ENCODE measurements at places on chromosomes 6 and 20.

DNA sequence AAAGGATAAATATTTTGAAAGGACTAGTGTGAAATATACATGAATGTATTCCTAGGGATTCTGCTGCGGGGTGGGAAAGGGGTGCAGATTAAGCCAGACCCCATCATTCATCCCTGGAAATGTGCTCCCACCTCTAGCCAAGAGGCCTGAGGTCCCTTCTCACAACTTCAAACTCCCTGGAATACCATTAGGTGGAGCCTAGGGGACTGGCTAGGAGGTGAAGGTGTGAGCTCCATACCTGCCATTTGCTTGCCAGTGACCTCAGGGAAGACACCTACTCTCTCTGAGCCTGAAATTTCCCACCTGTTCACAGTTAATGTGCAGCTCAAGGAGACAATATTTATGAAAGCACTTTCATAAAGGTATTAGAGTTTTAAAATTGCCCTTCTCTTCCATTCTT, 4.7 kb upstream of the CCN2 start:
- DNase-seq: no peak

- no peak for DNase-seq
Observed at GRCh38 chr20:37226889-37227288, 34.7 kb downstream of the GHRH start.

DNA sequence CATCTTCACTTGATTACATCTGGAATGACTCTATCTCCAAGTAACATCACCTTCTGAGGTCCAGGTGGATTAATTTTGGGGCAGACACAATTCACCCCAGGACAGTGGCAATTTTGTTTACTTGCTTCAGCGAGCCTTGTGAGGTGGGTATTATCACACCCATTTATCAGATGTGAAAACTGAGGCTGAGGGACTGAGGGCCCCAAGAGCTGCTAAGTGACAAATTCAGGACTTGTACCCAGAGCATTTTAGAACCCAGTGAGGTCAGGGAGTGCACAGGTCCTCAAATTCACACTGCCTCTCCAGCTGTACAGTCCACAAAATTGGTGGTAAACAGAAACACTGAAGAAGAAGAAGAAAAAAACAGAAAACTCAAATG, 125.2 kb upstream of the PMEPA1 start:
- no peak for DNase-seq

DNA sequence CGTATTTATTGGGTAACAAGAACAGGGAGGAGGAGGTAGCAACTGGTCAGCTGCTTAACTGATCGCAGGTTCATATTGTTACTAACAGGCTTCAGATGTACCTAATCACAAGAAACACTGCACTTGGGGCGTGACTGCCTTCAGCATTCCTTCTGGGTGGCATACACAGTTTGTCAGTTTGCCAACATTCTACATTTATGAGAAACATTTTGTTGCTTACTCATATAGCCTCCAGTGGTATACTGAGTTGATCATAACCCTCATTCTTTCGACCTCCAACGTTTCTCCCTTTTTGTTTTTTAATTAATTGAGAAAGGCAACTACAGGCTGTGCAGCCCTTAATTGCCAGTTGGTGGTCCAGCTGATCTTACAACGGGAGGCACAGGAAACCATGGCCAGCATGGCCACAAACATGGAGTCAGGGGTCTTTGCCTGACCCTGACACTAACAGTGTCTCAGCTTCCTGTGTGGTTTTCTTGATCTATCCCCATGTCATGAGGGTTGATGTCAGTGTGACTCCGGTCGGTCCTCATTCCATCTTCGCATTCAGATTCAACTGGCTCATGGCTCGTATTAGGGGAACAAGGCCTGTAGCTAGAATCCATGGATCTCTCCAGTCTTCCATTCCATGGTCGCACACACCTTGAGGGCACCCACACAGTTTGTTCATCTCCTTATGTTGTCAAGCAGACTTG, 9.4 kb downstream of the EPB41L2 start:
- DNase-seq: no peak

DNA sequence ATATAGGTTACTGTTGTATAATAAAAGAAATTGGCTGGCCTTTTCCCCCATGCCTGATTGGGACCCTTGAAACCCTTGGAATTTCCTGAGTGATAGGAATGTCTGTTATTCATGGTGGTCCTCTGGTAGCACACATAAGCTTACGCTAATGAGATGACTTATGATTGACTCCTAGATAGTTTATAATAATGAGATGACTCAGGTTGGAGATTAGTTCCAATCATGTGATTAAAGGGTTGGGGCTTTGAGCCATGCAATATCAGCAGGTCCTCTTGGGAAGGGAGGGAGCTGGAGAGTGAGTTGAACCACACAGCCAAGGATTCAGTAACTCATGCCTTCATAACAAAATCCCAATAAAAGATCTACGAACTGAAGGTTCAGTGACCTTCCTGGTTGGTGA, 407.6 kb upstream of the MANEA start:
- no peak for DNase-seq

- peak; percentile 96 for DNase-seq
Observed at GRCh38 chr6:127177030-127177922, 58.8 kb downstream of the RSPO3 start.

DNA sequence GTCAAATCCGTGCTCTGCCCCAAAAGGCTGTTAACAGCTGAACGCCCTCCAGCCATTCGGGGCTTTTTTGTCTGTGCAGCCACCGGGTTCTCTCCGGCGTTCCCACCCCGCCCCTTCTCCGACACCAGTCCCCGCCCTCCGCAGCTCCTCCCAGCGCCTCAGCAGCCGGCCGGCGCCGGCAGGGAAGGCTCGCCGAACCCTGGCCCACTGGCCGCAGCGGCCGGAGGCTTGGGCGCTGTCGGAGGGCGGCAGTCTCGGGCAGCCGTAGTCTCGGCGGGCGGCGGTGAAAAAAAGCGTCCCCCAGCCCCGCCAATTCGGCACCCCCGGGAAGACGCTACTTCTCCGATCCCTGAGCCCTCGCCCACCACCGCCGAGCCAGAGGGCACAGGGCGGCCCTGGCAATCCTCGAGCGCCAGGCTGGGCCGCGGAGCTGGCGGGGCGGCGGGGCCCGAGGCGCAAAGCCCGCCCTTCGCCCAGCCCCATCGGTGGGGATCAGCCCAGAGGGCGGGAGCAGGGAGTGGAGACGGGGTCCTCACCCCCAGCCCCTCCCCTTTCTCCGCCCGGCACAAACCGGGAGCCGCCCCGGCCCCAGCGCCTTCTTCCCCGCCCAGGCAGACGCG, at the start of gene SESN1:
TSS of gene SESN1 (minus strand) at position 431 of the 620 bp plus-strand sequence. CDS start 773 bp downstream, outside the sequence.
- peak; percentile 99 for DNase-seq

DNA sequence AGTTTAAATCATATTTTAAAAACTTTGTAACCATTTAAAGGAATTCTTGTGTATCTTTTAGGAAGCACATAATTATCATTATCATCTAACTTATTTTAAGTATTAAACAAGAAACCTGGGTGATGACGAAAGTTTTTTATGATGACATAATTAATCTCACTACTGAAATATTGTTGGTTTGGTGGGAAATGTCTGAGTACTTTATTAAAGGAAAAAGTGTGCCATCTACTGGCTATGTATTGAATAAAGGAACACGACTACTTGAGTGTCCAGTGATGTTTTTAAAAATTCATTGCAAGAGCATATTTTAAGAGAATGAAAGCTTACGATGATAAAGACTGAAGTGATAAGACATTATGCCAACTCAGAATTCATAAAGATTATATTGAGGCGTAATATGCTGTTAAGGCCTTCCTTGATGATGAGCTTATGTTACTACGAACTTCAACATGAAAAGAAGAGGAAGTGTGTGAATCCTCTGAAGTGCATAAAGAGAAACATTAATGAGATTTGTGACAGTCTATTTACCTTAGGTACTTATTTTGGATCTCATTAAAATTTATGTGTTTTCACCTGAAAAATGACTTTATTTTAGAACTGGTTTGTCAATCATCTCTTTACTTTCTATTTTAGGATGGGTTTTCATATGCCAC, 12.0 kb upstream of the TRMT11 start:
- DNase-seq: peak; percentile 74

- peak; percentile 51 for DNase-seq
Observed at GRCh38 chr6:143363299-143363698, 87.2 kb downstream of the ADAT2 start.

GRCh38 chr6:2216794-2217383, 28.5 kb downstream of the GMDS start:
- no peak for DNase-seq

DNA sequence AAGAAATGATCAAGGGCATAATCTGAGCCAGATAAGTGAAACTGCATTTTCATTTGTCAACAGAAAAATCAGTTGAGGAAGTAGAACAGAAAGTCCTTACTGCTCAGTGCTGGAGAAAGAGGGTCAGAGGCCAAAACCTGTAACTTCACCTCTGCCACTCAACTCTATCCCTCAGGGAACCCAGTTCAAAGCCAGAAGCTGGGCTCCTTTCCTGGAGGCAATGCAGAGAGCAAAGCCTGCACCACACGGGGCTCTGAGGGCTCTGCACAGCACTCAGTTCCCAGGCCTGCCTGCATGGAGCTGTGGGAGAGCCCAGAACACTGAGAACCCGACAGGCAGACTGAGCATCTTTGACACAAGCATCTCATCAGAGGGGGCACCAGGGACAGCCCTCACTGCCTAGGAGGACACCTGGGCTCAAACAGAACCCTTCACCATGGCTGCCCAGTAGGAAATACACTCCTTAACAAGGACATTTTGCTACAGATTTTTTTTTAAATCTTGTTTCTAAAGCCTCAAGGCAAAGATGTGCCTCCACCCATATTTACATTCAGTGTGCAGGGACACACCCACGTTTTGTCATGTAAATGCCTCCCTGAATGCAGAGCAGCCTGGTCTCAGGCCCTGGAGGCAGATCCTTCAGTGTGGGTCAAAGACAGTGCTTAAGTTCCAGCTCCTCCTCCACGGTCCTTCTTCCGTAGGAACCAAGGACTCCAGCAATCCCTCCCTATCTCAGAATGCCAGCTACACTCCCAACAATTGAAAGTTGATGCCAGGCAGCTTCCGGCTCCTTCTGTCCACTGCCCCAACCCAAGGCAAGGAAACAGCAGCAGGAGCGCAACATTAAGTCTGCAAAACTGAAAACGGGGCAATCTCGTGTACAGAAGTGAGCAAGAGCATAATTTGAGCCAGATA, 6.6 kb downstream of the RNASET2 start:
- no peak for DNase-seq

- DNase-seq: no peak
Observed at GRCh38 chr20:61387954-61388348, 135.9 kb downstream of the CDH4 start.

- DNase-seq: no peak
Observed at GRCh38 chr6:35719404-35719829, 17.4 kb upstream of the ARMC12 start.

- DNase-seq: no peak
Observed at GRCh38 chr6:36109092-36109491, 21.2 kb upstream of the MAPK13 start.

GRCh38 chr20:38098952-38099351, 65.4 kb downstream of the RPRD1B start:
- DNase-seq: no peak

- no peak for DNase-seq
Observed at GRCh38 chr6:14848019-14848418, 397.9 kb upstream of the JARID2 start.

GRCh38 chr6:101069191-101069795, 188.2 kb upstream of the ASCC3 start:
- DNase-seq: peak; percentile 22

DNA sequence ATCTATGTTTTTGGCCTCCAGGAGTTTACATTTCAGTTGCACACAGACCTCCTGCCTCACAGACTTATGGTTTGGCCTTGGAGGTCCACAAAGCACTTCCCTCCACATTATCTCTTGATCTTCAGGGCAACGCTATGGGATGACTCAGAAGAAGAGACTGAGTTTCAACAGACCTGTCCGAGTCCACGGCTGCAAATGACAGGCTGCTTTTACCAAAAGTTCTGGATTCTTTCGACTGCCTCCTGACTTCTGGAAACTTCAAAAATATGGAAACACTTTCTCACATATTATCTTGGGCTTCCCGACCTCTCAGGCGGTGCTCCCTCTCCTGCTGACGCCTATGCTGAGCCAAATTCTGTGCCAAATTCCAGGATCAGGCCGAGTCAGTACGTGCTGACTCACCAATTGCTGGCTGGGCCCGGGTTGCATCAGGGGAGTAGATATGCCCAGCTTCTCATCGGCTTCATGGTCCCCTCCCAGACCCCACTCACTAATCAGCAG, 190.2 kb downstream of the BMP7 start:
- peak; percentile 77 for DNase-seq

DNA sequence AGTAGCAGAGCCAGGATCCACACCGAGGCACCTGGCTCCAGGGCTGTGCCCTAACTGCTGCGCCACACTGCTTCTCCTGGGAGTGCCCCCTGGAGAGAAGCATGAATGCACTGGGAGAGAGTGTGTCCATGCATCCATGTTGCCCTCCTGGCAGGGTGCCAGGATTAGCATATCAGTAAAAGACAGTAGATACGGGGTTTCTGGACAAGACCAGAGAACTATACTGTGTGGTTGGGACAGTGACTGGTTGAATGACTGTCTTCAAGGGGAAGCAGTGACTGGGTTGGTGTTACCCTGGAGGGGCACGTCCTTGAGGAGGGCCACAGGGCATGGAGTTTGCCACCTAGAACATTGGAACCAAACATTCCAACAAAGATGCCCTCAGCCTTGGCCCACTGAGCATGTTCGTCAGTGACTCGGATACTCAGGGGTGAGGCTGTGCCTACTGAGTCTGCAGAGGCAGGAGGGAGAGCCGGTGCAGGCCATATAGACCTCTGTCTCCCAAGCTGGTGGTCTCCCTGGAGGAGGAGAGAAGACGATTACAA, 288.8 kb downstream of the CDC5L start:
- DNase-seq: no peak

DNA sequence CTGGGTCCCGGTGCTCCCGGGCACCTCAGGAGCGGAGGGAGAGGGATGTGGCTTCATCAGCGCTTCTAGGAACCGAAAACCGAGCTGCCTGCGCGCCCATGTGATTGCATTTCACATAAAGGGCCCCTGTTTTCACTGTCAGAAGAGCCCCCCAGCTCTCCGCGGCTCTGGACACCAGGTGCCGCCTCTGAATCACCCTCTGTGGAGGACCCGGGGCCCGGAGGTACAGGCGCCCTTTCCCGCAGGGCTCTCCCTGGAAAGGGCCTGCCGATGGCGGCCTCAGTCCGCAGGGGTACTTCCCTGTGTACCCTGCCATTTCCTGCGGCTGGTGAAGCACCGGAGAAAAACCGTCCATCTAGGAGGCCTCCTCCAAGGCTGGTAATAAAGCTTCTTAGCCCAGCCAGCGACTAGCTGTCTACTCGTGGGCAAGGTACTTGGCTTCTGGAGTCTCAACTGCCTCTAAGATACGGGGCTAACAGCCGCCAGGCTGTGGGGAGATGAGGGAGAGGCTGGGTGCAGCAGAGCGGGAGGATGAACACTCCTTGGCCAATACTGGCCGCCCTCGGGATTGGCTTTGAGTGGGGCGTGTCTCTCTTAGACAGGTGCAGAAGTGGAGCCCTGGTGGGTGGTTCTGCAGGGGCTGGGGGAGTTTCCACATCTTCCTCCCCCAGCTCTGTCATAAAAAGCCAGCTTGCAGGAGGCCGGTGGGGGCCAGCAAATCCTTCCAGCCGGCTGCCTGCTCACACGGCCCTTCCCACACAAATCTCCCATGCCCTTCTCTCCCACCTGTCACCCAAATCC, 1.6 kb downstream of the PPP1R16B start:
- no peak for DNase-seq

GRCh38 chr6:34508425-34508824, 42.5 kb downstream of the PACSIN1 start:
- no peak for DNase-seq

All from fibroblast of skin of scalp (primary cell).